ENCODE measurements at places on chromosomes 7 and 10.
A peak's percentile ranks its signal among the peaks of the same experiment; 100 is the strongest.

GRCh38 chr7:81081616-81082015 is 162.8 kb upstream of the SEMA3C start:
- no peak for DNase-seq

- DNase-seq: no peak
Observed at GRCh38 chr7:124792002-124792401, 26.4 kb upstream of the GPR37 start.

GRCh38 chr10:120396228-120396627 is 60.8 kb upstream of the PLPP4 start:
- no peak for DNase-seq

DNA sequence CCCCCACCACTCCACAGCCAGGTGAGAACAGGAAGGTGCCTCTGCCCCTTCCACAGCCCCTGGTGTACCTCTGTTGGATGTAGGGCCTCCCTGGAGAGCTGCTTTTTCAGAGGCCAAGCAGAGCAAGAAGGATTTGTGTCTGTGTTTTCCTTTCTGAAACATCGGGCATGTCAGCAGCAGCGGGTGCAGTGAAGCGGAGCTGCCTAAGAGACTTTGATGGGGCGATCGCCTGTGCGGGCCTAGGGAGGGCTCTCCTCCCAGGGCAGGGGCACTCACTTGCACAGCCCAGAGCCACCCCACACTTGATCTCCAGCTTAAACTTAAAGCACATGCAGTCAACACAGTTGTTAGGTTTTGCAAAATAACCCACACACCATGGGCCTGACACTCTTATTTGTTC is 324.7 kb downstream of the ACTR3B start:
- no peak for DNase-seq

GRCh38 chr10:3510741-3511140 is 274.3 kb downstream of the KLF6 start:
- no peak for DNase-seq

DNA sequence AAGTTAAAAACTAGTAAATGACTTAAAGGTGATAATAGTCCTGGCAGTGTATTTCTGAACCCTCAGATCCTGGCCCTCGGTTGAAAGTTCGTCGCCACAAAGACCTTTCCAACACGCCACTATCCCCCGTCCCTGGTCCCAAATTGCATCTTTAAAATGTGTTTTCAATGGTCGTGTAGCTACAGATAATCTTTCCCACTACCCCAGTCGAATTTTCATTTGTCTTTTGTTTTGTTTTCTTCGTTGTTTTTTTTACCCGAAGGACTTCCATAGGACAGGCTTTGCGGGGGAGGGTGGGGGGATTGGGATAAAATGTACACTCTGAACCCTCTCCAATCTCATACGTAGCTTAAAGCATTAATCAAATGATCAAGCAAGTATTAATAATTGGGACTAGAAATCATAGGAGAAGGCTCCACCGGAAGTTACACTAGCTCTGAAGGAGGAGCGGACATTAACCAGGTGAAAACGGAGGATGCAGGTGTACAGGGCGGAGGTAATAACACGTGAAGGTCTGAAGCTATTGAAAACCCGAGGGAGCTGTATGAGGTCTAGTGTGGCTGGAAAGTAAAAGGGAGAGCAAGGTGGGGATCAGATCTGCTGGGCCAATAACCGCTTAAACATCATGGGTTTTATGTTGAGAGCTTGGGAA is 32.8 kb upstream of the PHF14 start:
- no peak for DNase-seq

- DNase-seq: no peak
Observed at GRCh38 chr7:1531979-1532455, 1.5 kb downstream of the MAFK start.

DNA sequence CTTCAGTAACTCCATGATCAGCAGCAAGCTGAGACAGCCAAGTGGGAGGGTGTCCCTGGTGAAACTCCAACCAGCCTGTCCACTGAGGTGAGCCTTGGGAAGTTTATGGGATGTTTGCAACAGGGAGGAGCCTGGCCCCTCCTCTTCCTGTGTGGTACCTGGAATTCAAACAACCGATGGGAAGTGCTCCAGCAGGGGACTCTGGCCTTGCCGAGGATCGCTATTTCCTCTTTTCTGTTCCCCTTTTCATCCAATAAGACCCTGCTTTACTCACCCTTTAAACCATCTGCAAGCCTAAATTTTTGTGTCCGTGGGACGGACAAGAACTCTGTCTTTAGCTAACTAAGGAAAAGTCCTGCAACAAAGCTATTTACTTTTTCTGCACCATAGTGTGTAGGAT is 491.1 kb upstream of the ZMIZ1 start:
- DNase-seq: peak; percentile 57
